ENCODE measurements at places on chromosomes 7 and 10.

GRCh38 chr10:44961230-44961571, 1.6 kb downstream of the RASSF4 start:
- no peak for DNase-seq

GRCh38 chr7:121621937-121622336, 225.8 kb upstream of the FAM3C start:
- DNase-seq = no peak

GRCh38 chr10:110837418-110838171, 34.1 kb upstream of the PDCD4 start:
- DNase-seq = no peak

DNA sequence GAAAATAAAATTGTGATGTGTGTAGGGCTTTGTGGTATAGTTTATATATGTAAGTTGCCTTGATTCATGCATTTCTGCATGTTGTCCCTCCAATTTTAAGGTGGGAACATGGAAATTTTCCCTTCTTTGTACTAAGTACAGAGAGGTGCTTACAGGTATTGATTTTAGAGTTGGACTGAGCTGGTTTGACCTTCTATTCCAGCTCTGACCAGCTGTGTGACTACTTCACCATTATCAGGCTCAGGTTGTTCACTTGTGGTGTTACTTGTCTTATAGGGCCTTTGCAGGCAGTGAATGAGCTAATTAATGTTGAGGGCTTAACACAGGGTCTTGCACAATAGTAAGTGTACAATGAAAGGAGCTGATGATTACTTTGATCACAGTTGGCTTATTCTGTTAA, 16.3 kb downstream of the ZNF804B start:
- DNase-seq = no peak

DNA sequence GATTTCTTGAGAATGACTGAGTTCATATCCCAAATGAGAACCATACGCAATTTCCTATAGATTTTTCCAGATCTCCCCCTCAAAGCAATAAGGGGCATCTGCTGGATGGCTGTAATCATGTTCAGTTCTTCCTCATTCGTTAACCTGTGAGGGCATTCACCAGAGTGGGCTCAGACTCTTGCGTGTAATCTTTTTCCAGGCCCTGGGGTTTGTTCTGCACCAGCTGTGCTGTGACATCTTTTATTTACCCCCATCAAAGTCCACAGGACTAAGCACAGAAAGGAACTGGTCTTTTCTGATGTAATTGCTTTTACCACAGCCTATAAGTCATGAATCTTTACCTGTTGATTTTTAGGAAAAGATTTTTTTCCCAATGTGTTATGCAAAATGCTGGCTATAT, 27.9 kb upstream of the ITGA8 start:
- no peak for DNase-seq

- DNase-seq = no peak
These were observed 24.5 kb downstream of the ZC3HAV1L start for GRCh38 chr7:139011373-139011772.

GRCh38 chr10:97069576-97070362, 116.0 kb downstream of the SLIT1 start:
- DNase-seq = no peak

GRCh38 chr10:53537508-53537907, 764.9 kb upstream of the MBL2 start:
- no peak for DNase-seq

- no peak for DNase-seq
These were observed 75.3 kb upstream of the TAS2R16 start for GRCh38 chr7:123070702-123071286.

- DNase-seq = peak; percentile 36
These were observed 297.3 kb upstream of the LYZL1 start for GRCh38 chr10:28991333-28992270.

GRCh38 chr10:87603769-87604168, 55.9 kb upstream of the PAPSS2 start:
- no peak for DNase-seq

DNA sequence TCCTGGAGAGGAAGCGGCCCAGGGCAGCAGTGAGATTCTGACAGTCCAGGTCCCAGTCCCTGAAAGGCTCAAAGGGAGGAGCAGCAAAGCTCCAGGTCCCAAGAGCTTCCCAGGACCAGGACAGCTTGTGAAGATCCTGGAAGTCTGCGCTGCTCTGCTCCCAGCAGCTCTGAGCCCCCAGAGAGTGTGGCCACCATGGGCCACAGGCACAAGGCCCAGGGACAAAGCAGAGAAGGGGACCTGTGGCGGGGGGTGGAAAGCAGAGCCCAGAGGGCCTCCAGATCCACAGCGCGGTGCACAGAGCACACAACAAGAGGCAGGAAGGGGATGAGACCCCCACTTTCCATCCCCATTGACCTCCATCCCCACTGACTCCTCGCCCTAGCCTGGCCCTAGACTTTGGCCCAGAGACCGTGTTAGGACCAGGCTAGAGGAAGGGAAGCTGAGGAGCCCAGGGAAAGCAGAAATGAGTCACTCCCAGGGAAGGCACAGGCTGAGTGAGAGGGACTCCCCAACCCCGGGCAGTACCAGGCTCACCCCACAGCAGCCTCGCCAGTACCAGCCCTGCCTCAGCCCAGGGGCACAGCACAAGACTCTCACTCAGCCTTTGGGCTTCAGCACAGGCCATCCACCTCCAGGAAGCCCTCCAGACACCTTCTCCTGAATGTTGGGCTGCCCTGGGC, 75.5 kb downstream of the GRID1 start:
- DNase-seq = no peak

DNA sequence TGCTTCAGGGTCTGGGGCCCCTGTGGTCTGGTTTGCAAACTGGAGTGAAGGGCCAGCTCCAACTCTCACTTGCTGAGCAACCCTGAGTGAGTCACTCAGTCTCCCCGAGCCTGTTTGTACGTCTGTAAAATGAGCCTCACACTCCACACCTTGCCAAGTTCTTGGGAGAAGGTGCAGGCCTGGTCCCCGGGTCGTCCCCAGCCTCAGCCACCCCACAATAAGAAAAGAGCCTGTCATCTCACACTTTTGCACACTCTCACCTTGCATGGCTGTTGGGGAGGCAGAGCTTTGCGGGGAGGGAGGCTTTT, 5.2 kb downstream of the GRIFIN start:
- DNase-seq = no peak

DNA sequence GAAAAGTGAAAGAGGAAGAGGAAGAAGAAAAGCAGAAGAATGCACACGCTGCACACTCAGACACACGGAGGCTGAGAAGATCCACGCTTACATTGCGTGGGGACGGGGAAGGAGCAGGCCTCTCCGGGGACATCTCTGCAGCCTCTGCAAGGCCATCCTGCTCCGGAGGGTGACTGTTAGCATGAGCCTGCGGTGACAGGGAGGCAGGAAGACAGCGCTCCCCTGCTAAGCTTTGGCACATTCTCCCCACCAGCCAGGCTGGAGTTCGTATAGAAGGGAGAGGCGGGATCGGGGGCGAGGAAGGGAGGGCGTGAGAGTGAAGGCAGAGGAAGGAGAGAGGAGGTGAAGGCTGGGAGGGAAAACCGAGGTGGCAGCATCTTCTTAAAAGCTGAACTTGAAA, 366.0 kb upstream of the SHH start:
- DNase-seq = no peak

- DNase-seq = peak; percentile 24
These were observed 284.3 kb downstream of the SORCS3 start for GRCh38 chr10:104925232-104925851.

DNA sequence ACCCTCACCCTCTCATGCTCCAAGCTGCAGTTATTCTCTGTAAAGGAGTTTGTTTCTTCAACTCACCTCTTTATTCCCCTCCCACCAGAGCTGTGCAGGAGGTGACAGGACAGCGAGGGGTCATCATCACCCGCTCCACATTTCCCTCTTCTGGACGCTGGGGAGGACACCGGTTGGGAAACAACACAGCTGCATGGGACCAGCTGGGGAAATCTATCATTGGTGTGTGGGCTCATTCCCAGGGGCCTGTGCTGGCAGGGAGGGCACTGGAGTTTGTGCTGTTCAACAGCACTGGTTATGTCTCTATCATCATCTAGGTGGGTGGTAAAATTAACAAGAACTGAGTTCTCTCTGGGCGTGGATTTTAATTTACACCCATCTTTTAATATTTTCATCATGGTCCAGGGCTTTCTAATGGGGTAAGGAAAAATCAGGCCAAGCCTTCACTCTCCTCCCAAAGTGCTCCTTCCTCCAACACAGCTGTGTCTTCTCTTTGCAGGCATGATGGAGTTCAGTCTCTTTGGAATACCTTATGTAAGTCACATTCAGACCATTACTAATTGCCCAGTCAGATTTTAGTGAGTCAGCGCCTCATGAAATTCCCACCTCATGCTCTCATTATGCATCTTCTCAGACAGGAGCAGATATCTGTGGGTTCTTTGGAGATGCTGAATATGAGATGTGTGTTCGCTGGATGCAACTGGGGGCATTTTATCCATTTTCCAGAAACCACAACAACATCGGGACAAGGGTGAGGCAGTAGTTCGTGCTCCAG, 61.6 kb downstream of the PRSS58 start:
- DNase-seq = no peak

- DNase-seq = no peak
These were observed 21.0 kb upstream of the CH25H start for GRCh38 chr10:89228146-89228545.

DNA sequence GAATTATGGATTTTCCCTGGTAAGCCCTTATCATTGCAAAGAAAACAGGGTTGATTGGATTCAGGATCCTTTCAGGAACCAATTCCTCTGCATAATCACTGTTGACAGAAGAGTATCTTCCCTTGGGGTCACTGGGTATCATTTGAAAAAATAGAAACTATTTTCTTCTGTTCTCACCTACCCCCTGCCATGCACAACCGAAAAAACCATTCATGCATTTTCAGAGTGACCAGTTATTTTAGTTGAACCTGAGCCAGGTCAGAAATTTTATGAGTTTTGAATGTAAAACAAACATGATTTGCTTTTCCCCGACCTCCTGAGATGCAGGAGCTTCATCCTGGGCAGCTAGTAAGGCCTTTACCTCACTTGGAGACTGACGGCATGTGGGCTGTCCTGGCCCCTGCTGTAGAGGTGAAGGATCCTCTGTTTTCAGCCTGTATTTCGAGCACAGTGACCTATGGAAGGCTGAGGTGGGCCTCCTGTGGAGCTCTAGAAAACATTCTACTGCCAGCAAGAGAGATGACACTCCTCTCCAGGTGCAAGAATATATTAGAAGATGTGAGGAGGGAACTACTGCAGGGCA, 30.1 kb downstream of the TMEM178B start:
- DNase-seq = no peak

DNA sequence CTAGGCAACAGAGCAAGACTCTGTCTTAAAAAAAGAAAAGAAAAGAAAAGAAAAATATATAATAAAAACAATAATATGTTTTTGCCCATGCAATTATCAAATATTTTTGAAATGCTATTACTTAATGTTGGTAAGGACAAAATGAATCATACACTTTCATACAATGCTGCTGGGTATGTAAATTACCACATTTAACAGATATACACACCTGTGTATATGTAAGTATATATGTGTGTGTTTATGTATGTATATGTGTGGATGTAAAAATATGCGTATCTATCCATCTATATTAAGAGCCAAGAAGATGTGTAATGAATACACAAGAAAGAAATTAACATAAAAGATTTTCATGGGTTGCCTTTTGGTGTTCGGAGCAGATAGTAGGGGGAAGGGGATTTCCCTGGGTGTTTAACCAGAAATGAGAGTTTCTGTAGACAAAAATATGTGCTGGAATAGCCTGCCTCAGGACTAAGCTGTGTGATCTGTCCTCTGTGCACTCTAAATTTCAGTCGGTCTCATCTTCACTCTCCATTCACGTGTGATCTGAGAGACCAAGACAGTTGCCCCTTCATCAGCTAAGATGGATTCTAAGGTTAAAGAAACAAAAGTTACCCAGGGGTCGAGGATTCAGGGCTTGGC, 61.2 kb downstream of the PRKCQ start:
- DNase-seq = no peak

DNA sequence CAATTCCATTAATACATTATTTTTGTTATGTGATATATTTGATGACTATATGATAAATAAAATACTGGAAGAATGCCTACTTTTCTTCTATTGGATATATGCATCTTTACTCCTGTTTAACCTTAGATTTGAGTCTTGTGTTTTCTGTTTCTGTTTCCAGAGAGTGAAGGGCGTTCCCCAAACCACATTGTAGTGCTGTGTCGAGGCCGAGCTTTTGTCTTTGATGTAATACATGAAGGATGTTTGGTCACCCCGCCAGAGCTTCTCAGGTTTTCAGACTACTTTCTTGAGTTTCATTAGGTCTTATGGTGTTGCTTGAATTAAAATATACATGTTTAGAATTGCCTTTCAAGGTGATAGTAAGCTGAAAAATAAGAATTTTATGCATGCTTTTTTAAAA, 23.8 kb downstream of the CROT start:
- DNase-seq = no peak

DNA sequence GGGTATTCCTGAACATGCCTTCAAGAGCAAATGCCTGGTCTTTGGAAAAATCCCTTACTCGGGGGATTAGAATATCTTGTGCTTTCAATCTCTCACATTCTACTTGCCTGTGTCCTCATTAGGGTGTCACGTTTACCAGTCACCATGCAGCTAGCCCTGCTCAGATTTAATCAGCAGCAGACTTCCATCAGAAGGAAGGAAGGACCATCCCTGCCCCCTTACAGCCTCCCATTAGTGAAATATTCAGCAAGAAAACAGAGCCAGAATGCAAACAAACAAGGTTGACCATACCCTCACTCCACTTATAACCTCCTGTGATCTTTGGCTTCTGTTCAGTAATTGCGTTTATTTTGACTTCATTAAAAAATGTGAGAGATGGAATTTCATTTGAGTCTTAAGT, 208.6 kb downstream of the CXCL12 start:
- no peak for DNase-seq

DNA sequence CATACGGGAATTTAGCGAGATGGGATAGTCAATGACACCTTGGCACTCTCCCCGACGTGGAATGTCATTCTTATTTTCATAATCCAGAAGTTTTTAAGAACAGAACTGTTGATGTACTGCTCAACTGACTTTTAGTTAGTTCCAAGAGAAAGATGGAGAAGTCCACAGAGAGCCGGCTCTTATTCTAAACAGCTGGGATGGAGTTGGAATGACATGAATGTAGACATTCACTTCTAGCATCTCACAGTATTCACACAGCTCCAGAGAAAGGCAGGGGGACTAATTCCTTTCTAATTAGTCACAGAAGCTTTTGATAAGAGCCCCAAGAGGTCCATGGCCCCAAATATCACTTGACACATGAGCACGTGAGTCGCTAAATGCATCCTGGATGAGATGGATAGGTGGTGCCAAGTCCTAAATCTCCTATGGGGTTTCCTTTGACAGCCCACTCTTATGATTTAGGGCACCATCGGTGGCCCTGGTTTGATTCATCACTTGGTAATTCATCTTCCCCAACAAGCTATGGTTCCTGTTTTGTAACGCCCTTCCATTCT, 420.3 kb upstream of the AUTS2 start:
- no peak for DNase-seq

DNA sequence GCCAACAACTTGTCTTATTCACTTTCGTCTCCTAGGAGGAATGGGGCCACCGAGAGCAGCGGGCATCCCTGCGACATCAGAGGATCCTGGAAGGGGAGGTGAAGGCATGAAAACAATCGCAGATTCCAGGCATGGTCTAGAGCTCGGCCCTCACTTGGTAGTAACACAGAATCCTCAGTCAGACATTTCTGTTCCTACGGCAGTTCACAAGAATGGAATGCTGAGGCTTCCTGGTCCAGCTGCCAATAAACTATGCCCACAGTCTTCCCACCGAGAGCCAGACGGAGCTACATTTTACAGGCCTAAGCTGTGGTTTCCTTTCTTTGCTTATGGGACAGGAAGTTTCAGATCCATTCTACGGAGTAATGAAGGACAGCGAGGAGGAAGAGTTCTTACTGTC, 75.8 kb downstream of the OR13A1 start:
- no peak for DNase-seq

- DNase-seq = no peak
These were observed 104.6 kb downstream of the PROSER2 start for GRCh38 chr10:11927746-11928145.

Measured in left cardiac atrium (tissue), 4 donors.